ENCODE measurements at places on chromosomes 2 and 18.

DNA sequence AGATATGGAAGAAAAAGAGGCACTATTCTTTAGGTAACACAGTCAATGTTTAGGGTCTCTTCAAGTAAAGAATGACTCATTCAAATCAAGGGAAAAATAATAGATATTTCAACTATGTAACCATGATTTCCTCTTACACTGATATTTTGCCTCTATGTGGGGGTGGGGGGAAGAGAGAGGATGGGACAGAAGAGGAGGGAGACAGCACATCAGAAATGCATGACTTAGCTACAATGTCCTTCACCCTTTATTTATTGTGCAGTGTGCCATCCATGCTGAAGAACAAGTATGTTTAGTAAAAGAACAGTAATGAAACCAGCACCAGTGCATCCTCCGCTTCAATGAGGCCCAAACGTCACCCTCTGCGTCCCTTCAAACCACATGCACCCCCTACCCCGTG lies 204.8 kb downstream of the HDAC4 start:
- no peak for DNase-seq

- DNase-seq = no peak
These were observed 49.5 kb downstream of the ATIC start for GRCh38 chr2:215361211-215361875.

DNA sequence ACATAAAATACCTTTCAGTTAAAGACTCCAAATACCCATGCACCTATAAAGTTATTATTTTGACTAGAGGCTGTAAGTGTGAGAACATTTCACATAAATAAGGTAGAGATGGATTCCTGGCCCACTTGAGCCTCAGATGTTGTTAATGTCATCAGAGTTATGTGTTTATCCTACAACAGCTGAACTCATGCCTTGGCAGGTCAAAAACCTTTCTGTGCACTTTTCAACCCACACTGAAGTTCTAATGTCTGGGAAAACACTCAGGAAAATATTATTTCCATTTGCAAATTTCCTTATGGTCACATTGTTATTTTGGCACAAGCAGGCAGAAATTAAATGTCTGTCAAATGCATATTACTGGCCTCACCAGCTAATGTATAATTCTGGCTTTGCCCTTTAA lies 209.2 kb downstream of the LNPK start:
- DNase-seq = no peak

GRCh38 chr18:22632191-22632590 lies 214.5 kb upstream of the CTAGE1 start:
- no peak for DNase-seq

GRCh38 chr2:2806711-2807110 lies 475.6 kb upstream of the MYT1L start:
- no peak for DNase-seq

- DNase-seq = no peak
These were observed 33.0 kb upstream of the CCDC150 start for GRCh38 chr2:196606516-196606915.

DNA sequence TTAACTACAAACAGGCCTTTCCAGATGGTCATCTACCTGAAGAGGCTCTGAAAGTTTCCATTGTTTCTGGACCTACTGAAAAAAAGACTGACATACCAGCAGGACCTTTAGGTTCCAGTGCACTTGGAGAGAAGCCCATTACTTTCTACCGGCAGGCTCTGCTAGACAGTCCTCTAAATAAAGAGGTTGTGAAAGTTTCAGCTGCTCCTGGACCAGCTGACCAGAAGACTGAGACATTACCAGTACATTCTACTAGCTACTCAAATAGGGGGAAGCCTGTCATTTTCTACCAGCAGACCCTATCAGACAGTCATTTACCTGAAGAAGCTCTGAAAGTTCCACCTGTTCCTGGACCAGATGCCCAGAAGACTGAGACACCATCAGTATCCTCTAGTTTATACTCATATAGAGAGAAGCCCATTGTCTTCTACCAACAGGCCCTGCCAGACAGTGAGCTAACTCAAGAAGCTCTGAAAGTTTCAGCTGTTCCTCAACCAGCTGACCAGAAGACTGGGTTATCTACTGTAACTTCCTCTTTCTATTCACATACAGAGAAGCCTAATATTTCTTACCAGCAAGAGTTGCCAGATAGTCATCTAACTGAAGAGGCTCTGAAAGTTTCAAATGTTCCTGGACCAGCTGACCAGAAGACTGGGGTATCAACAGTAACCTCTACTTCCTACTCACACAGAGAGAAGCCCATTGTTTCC lies 65.8 kb downstream of the ALMS1 start:
- DNase-seq = no peak

DNA sequence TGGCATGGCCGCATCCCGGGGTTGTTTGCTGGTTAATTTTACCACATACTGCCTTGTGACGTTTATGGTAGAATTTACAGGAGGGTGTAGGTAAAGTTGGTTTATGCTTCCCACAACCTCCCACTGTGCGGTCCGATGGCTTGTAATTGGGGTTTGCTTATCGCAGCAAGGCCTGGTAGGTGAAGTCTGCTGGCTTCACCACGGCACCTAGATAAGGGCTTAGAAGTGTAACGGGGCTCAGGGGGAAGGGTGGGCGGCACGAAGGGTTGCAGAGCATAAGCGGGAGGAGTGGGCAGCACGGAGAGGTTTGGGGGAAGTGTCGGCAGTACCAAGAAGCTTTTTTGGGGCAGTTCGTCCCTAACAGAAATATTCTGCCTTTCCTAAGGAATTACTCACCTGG lies 39.0 kb upstream of the TMEM131 start:
- no peak for DNase-seq

- peak; percentile 44 for DNase-seq
These were observed 43.8 kb downstream of the GBX2 start for GRCh38 chr2:236124182-236124893.

DNA sequence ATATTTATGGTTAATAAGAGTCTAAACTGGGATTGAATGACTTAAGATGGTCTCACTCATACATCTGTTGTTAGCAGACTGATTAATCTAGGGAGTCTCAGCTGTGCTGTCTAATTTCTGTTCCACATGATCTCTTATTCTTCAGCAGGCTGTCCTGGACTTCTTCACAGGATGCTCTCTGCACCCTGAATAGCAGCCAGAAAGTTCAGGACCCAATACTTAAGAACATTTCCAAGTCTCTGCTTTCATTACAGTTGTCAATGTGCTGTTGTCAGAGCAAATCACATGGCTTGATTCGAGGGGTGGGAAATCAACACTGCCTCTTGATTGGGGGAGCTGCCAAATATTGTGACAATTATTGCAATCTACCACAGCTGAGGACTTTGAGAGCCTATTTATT lies 627.1 kb upstream of the SLC8A1 start:
- no peak for DNase-seq

- DNase-seq = no peak
These were observed 545 bp upstream of the CDCA7 start for GRCh38 chr2:173354073-173354581.

DNA sequence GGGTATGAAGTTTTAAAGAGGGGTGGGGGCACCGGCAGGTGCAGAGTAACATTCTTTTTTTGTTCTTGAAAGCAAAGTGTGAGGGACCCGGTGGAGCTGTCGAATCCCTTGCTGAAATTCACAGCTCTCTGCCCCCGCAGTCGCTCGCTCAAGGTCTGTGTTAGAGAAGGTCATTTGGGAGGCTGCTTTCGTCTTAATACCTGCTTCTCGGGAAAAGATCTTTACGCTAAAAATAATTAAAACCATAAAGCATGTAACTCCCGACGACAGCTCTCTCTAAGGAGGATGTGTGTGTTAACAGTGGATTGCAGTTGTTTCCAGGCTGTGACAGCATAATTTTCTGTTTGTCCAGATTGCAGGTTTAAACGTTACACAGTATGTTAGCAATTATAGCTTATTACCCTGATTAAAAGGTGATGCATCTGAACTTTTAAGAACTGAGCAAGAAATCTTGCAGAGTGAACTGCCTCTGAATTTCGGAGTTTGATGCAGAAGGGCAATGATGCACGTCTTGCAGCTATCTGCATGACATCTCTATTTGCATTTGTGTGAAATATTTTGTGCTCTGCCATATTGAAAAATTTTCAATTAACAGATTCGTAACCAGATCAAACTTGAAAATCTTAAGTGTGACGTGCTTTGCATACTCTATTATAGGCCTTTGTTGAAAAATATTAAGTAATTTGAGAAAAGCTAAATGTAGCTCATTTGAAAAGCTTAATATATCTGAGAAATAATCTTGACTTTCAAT lies 954 bp downstream of the RAPGEF4 start:
- DNase-seq = peak; percentile 46

GRCh38 chr2:165790466-165790865 lies 3.6 kb downstream of the GALNT3 start:
- DNase-seq = no peak

DNA sequence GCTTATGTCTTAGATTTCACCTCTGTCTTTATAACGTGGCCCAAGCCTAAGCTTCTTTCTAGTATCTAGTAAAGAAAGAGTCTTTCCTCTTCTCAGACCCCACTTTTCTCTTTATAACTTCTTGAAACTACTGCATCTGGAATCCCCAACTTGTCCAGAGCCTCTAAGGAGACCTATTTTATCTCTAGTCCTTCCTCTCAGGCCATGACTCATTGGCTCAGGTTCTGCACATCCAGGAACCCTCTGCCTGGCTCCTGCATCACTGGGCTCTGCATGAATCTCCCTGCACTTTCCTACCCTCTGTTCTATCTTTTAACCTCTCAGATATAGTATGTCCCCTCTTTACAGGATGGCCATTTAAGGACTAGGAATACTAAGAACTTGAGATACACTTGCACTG lies 124.7 kb downstream of the DNAH6 start:
- DNase-seq = no peak

- no peak for DNase-seq
These were observed 1.3 kb downstream of the STK39 start for GRCh38 chr2:168246072-168246482.

DNA sequence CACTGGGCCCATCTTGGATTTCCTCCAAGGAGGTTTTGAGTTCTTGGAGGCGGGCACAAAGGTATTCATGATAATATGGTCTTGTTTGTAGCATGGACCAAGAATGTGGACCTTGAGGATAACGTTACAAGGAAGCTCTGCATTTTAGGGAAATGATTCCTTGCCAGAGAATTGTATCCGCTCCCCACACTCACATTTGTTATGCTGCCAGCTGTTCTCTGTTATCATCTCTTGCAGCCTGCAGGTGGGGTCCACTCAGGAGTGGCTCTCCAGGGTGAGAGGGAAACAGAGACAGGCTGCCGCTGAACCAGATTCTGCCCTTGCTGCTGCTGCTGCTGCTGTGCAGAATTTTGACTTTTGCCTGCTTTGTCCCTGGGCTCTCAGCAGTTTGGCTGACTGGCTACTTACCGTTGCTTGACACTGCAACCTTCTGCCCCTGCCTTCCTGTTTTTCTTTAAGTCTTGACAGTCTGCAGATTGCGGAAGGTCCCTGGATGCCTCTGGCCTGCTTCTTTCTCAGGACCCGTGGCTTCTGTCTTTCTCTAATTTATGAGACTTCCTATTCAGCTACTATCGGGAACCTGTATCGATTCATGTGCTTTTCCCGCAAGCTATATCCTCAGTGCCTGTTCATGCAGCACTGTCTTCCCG lies 122.3 kb upstream of the DOCK10 start:
- DNase-seq = no peak

DNA sequence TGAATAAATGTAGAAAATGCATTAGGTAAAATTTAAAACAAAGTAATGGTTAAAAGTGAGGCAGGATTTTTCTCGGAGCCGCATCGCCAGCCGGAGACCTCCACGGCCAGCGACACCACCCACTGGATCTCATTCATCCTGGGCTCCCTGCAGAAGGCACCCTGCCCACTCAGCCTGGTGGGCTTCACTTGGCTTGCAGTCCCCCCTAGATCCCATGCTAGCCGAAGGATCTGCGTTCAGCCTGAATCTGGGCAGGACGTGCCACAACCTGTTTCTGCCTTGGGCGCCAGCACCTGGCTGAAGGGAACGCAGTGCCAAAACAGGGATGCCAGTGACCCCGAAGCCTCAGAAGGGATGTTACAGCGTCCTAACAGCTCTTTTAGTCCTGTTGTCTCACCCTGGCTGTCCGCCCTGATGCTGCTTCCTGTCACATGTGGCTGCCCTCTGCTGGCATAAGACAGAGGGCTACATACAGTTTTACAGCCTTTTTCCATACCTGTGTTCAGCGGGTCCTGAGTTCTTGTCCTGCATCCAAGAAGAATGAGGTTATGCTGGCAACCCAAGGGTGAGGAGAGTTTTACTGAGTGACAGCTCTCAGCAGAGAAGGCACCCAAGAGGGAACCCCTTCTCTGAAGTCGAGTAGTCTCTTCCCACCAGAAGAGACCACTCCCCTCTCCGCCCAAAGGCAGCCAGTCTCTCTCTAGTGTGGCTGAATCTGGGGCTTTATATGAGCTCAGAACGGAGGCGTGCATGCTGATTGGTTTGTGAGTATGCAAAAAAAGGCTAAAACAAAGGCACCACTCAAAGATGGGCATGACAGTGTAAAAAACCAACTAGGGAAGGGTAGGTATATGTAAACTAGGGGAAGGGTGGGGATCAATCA lies 173.1 kb upstream of the GYPC start:
- no peak for DNase-seq

DNA sequence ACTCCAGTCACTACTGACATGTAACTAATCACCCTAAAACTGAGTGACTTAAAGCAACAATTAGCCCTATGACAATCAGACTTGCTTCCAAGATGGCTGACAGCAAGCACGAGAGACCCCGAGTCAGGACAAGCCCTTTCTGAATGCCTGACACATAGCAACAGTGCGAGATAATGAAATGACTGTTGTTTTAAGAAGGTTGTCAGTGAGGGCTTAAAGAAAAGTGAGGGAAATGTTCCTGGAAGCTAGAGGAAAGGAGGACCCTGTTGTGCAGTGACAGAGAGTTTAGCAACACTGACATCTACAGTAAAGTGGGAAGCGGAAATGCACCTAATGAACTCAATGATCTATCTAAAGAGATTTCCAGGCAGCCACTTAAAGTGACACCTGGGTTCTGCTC lies 163.1 kb downstream of the STK39 start:
- DNase-seq = peak; percentile 35

- DNase-seq = no peak
These were observed 62.4 kb upstream of the MMADHC start for GRCh38 chr2:149650006-149650405.

- peak; percentile 64 for DNase-seq
These were observed 175.3 kb downstream of the INHBB start for GRCh38 chr2:120520929-120521912.

GRCh38 chr2:69616755-69617154 lies 26.8 kb downstream of the AAK1 start:
- no peak for DNase-seq

DNA sequence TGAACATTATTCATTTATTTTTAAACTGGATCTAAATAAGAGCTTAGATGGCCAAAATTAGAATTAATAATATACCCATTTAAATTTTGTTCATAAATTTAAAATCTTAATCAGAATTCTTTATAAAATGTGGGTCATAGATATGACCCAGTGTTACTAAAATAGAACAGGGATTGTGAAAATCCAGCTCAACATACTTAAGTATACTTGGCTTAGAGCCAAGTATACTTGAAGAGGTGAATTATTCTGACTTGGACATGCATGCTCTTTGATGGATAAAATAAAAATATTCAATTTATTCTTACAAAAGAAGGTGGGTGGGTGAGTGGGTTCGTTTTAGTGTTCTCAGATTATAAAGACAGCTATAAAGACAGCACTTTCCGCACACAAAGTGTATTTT lies 70.7 kb downstream of the SPOPL start:
- DNase-seq = no peak

Measured in eye (tissue), 1 donor.